Small intestine (tissue), 16 donors: ENCODE measurements at places on chromosomes 13 and 19.

DNA sequence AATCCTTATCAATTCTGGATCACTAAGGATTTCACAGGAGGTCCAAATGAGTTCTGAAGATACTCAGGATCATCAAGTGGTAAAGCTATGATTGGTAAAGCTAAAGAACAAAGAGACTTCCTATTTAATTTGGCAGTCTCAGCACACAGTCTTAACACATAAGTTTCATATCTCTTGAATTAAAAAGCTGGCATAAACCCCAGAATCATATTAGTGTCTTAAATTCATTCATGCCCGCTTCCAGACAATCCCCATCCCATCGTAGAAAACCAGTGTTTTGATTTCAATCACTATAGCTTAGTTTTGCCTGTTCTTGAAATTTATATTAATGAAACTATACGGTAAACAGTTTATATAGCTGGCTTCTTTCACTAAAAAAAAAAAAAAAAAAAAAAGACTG is 278.7 kb downstream of the DIAPH3 start:
- H3K27ac ChIP-seq: no peak overlapping the region
- H3K27me3 ChIP-seq: no peaks in the 10 kb centered on the region
- no peak overlapping the region for H3K4me3 ChIP-seq
- H3K4me1 ChIP-seq: no peaks in the 10 kb centered on the region

- H3K27ac ChIP-seq: peak overlapping the region; percentile 16
- H3K4me3 ChIP-seq: no peak overlapping the region
- DNase-seq: peak; percentile 52
- no peaks in the 10 kb centered on the region for H3K27me3 ChIP-seq
- H3K36me3 ChIP-seq: peaks cover 96% of the 10 kb centered on the region
Observed at GRCh38 chr19:15248648-15249527, 16.6 kb upstream of the EPHX3 start.

DNA sequence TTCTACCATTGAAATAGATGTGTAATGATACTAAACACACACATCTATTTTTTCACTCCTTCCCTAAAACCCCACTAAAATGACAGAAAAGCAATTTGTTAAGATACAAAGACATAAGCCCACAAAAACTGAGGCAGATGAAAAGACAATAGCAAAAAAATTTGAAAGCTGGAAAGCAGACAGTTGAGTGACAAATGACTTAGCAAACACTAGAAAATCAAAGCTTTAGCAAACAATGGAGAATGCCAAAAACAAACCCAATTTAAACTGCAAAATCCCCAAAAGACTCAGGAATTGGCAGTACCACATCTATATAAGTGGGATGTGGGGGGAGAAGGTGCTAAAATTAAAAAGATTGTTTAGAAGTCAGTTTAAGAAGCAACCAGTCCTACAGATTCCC is 9.5 kb downstream of the TSC22D1 start:
- no peak for DNase-seq
- H3K4me1 ChIP-seq: peaks cover 17% of the 10 kb centered on the region
- H3K36me3 ChIP-seq: no peaks in the 10 kb centered on the region
- H3K27me3 ChIP-seq: no peaks in the 10 kb centered on the region
- H3K27ac ChIP-seq: no peak overlapping the region
- H3K4me3 ChIP-seq: no peak overlapping the region

GRCh38 chr19:35932291-35932936 is 3.8 kb upstream of the LRFN3 start:
- no peaks in the 10 kb centered on the region for H3K36me3 ChIP-seq
- no peak overlapping the region for H3K27ac ChIP-seq
- H3K4me1 ChIP-seq: peaks cover 20% of the 10 kb centered on the region
- H3K27me3 ChIP-seq: no peaks in the 10 kb centered on the region
- H3K4me3 ChIP-seq: no peak overlapping the region

GRCh38 chr13:33438918-33439317 is 153.4 kb upstream of the STARD13 start:
- H3K27me3 ChIP-seq: no peaks in the 10 kb centered on the region
- no peak overlapping the region for H3K4me3 ChIP-seq
- no peak for DNase-seq

DNA sequence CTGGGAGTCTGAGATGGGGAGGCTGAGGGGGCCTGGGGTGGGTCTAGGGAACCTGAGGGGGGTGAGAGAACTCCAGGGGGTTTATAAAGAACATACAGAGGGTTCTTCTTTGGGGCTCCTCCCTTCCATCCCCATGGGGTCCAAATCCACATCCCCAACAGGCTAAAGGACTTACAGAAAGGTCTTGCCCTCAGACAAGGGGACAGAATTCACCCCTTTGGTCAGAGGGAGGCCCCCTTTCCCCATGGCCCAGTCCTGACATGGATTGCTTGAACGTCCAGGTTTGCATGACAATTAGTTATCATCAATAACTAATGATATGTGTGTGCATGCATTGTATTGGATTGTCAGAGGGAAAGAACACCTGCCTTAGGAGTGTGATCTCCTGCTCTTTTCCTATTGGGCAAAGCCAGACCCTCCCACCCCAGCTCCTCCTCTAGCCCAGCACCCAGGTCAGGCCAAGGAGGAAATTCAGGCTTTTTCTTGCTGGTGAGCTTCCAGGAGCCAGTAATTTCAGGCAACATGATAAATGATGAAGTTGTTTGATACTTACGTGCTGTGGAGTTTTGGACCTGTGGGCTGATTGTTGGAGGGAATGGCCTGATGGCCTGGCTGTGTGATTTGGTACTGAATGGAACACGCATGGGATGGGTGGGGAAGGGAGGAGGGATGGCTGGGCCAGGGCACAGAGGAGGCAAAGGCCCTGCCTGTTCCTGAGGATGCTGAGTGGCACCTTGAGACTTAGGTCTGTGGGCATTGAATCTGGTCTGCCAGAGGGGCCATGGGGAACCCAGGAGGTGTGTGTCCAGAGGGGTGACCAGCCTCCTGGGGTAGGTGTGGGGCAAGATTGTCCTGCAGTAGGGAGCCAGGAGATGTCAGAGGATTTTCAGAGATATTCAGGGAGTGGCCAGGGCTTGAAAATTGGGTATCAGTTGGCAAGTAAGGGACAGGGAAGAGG is 1.1 kb downstream of the KLHL26 start:
- peak overlapping the region; percentile 68 for H3K4me3 ChIP-seq
- peak overlapping the region; percentile 88 for H3K27ac ChIP-seq
- no peaks in the 10 kb centered on the region for H3K36me3 ChIP-seq
- no peaks in the 10 kb centered on the region for H3K27me3 ChIP-seq

- H3K36me3 ChIP-seq: no peaks in the 10 kb centered on the region
- DNase-seq: no peak
- H3K27ac ChIP-seq: no peak overlapping the region
- H3K4me3 ChIP-seq: no peak overlapping the region
Observed at GRCh38 chr13:113033054-113033850, 64.2 kb downstream of the MCF2L start.
